ENCODE measurements at places on chromosomes 3 and 15. TPM values are rescaled to one million over a fixed set of nuclear protein-coding genes. Genes with fewer than 3 reads are reported as not detected.

DNA sequence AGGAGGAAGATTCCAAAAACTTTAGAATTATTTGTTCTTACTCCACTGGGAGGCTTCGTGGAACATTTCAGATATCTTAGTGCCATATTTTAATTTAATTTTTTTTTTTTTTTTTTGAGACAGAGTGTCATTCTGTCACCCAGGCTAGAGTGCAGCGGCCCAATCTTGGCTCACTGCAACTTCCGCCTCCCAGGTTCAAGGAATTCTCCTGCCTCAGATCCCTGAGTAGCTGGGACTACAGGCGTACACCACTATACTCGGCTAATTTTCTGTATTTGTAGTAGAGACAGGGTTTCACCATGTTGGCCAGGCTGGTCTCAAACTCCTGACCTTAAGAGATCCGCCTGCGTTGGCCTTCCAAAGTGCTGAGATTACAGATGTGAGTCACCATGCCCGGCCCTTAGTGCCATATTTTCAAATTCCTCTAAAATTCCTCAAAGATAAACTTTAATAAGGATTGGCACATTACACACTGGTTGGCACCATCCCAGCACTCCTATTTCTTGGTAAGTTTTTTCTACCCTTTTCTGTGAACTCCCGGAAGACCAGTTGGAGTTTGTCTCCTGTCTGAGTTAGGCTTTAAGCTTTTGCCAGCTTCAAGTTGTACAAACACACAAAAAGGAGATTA lies 693.7 kb downstream of the MCTP2 start:
- no peak for DNase-seq
- H3K36me3 ChIP-seq = no peaks in the 10 kb centered on the region
- no peak overlapping the region for H3K4me3 ChIP-seq
- no peak overlapping the region for H3K27ac ChIP-seq
- no peaks in the 10 kb centered on the region for H3K27me3 ChIP-seq

GRCh38 chr3:49745986-49746385 lies 22.2 kb upstream of the GMPPB start:
- no peaks in the 10 kb centered on the region for H3K27me3 ChIP-seq
- H3K4me3 ChIP-seq = no peak overlapping the region

GRCh38 chr3:107630779-107631178 lies 108.0 kb downstream of the BBX start:
- H3K27ac ChIP-seq = no peak overlapping the region
- no peaks in the 10 kb centered on the region for H3K36me3 ChIP-seq
- DNase-seq = no peak

- H3K27me3 ChIP-seq = no peaks in the 10 kb centered on the region
- peak overlapping the region; percentile 69 for H3K4me3 ChIP-seq
- H3K27ac ChIP-seq = peak overlapping the region; percentile 64
- H3K4me1 ChIP-seq = peaks cover 3% of the 10 kb centered on the region
- H3K36me3 ChIP-seq = no peaks in the 10 kb centered on the region
These were observed 21.8 kb upstream of the NFKBIZ start for GRCh38 chr3:101827211-101828174.

DNA sequence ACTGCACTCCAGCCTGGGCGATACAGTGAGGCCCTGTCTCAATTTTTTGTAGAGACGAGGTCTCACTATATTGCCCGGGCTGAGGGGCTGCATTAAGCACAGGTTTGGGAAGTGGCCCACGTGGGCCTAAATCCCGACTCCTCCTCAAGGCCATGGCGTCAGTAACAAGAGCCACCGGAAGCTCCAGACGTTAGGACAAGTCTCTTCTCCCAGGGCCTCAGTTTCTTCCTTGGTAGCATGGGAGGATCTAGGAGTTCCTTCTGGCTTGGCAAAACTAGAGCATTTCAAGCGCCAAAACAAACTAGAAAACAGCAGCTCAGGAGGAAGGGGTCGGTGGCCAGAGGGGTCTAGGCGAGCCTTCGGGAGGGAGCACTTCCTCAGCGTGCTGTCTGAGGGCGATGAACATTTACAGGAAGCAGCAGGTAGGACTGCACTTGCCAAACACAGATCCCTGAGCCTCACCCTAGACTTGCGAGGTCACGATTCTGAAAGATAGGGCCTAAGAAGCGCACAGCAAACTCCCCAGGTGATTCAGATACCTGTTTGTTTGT lies 536 bp downstream of the SNAPC5 start:
- no peak for DNase-seq
- H3K27me3 ChIP-seq = no peaks in the 10 kb centered on the region
- H3K27ac ChIP-seq = peak overlapping the region; percentile 88
- H3K36me3 ChIP-seq = peaks cover 36% of the 10 kb centered on the region

DNA sequence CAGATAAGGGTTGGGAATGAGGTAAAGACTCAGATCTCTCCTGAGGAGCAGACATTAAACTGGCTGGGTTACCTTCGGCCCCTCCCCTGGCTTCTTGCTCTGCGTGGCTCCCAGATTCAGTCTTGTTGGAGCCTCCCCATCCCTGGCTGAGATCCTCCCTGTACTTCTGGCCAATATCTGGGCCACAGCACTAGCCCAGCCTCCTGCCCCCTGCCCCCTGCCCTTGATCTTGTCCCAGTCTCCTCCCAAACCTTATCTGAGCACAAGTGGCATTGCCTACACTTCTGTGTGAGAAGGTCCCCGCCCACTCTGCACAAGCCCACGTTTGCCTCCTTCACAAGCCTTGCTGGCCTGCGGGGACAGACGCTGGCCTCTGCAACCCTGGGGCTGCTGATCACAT lies 16.8 kb downstream of the PLA2G4F start:
- H3K36me3 ChIP-seq = no peaks in the 10 kb centered on the region
- H3K27ac ChIP-seq = no peak overlapping the region
- no peaks in the 10 kb centered on the region for H3K4me1 ChIP-seq

- no peaks in the 10 kb centered on the region for H3K27me3 ChIP-seq
- H3K36me3 ChIP-seq = no peaks in the 10 kb centered on the region
- H3K27ac ChIP-seq = no peak overlapping the region
- H3K4me3 ChIP-seq = no peak overlapping the region
These were observed 30.2 kb downstream of the ZNF710 start for GRCh38 chr15:90031231-90031791.

- no peak for DNase-seq
- no peaks in the 10 kb centered on the region for H3K4me1 ChIP-seq
- no peak overlapping the region for H3K27ac ChIP-seq
- peaks cover 11% of the 10 kb centered on the region for H3K36me3 ChIP-seq
- H3K27me3 ChIP-seq = no peaks in the 10 kb centered on the region
These were observed 22.0 kb downstream of the CMTM6 start for GRCh38 chr3:32480604-32481003.

DNA sequence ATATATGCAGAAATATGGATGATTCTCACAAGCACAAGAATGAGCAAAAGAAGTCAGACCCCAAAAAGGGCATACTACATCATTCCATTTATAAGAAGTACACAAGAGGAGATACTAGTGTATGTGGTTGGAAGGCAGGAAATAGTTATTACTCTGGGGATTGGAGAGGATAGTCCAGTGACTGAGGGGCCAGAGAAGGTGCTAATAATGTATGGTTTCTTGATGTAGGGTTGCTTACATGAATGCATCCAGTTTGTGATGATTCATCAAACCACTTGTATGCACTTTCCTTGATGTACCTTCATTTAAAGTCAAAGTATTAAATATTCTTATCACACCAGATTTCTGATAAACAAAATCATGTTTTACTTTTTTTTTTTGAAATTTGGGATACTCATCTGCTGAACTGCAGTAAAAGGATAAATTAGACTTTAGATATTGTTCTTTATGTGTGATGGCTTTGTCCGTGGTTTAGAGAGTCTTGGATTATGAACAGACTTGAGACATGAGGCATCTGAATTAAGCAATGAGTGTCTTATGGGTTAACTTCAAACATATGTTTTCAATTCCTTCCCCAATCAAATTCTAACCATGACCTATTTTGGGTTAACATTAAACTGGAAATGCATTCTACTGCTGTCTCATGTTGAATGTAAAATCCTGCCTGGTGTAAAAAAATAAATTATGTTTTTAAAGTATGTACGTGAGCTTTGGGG lies 171.2 kb downstream of the SEMA6D start:
- H3K4me1 ChIP-seq = peaks cover 5% of the 10 kb centered on the region
- H3K27me3 ChIP-seq = peaks cover 14% of the 10 kb centered on the region
- H3K27ac ChIP-seq = no peak overlapping the region
- no peak overlapping the region for H3K4me3 ChIP-seq
- DNase-seq = no peak

- DNase-seq = no peak
- H3K4me3 ChIP-seq = no peak overlapping the region
- H3K27ac ChIP-seq = no peak overlapping the region
- H3K4me1 ChIP-seq = no peaks in the 10 kb centered on the region
- no peaks in the 10 kb centered on the region for H3K27me3 ChIP-seq
- no peaks in the 10 kb centered on the region for H3K36me3 ChIP-seq
These were observed 32.2 kb upstream of the RBP1 start for GRCh38 chr3:139571711-139572110.

DNA sequence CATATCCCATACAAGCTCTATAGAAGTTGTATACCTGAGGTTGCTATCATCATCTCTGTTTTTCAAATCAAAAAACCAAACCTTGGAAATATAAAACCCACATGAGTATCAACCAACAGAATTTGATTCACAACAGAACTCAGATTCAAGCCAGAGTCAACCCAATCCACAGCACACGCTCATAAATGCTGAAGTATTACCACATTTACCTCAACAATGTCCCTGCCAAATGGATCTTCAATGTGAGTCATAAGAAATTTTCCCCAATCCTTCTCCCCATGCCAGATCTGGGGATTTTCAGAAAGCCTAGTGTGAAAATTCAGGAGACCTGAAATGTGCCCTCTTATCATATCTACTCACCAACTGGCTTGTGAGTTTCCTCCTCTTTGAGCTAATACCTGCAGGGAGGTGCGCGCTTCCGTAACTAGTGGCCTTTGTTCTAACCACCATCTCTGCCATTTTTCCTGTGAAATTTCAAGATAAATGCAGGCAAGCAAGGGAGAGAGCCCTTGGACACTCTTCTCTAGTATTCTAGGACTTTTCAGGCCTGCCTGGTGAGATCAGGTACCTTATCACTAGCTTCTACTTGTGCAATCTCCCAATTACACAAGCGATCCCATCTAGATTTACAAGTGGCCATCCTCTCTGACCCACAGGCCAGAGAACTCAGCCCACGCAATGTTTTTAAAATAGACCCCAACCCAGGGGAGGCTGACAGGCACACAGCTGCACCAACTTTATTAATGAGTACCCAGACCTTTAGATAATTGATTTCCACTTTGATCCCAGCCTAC lies 1076.9 kb upstream of the CFAP20DC start:
- no peaks in the 10 kb centered on the region for H3K4me1 ChIP-seq
- no peak for DNase-seq
- H3K27me3 ChIP-seq = no peaks in the 10 kb centered on the region
- H3K4me3 ChIP-seq = no peak overlapping the region
- no peaks in the 10 kb centered on the region for H3K36me3 ChIP-seq

GRCh38 chr3:45553469-45553974 lies 41.0 kb upstream of the LIMD1 start:
- H3K27ac ChIP-seq = no peak overlapping the region
- H3K27me3 ChIP-seq = no peaks in the 10 kb centered on the region
- no peaks in the 10 kb centered on the region for H3K36me3 ChIP-seq
- H3K4me1 ChIP-seq = peaks cover 7% of the 10 kb centered on the region
- H3K4me3 ChIP-seq = no peak overlapping the region

GRCh38 chr3:132432639-132433038 lies 15.3 kb downstream of the DNAJC13 start:
- H3K27ac ChIP-seq = no peak overlapping the region
- H3K27me3 ChIP-seq = no peaks in the 10 kb centered on the region

GRCh38 chr15:60799885-60800284 lies 320.9 kb upstream of the ICE2 start:
- no peak overlapping the region for H3K4me3 ChIP-seq
- no peaks in the 10 kb centered on the region for H3K4me1 ChIP-seq
- no peaks in the 10 kb centered on the region for H3K27me3 ChIP-seq
- DNase-seq = no peak
- H3K36me3 ChIP-seq = no peaks in the 10 kb centered on the region
- H3K27ac ChIP-seq = no peak overlapping the region

The CHSY1 gene
- 60.3 TPM for total RNA-seq

The REC114 gene
- not detected for total RNA-seq

The SLC28A2 gene
- total RNA-seq = not detected

The IL17RB gene
- 7.0 TPM for total RNA-seq

The DISP2 gene
- 3.4 TPM for total RNA-seq

The TMEM266 gene
- total RNA-seq = 2.6 TPM

The TMEM40 gene
- not detected for total RNA-seq
